ENCODE measurements at places on chromosomes 7 and 10.

- no peak for DNase-seq
Measured at GRCh38 chr10:109913306-109913892, 9.9 kb downstream of the XPNPEP1 start.

DNA sequence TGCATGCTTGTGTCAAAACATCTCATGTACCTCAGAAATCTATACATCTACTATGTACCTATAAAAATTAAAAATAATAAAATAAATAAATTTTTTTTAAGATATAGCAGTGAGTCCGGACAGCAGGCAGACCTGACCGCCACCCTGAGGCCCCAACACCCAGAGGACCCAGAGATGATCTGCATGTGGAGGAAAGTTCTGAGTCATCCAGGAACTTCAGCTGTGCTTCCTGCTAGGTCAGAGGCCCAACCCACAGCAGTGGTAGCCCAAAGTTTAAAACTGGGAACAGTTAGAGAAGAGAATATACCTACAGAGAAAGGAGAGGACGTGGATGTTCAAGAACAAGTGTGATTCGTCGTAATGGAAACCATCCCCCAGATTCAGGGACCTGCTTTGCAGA lies 683.7 kb upstream of the NRP1 start:
- DNase-seq = no peak

GRCh38 chr7:139043823-139044812 lies 8.3 kb upstream of the ZC3HAV1L start:
- DNase-seq = peak; percentile 20

- DNase-seq = no peak
Measured at GRCh38 chr10:101071267-101071884, 9.6 kb downstream of the KAZALD1 start.

DNA sequence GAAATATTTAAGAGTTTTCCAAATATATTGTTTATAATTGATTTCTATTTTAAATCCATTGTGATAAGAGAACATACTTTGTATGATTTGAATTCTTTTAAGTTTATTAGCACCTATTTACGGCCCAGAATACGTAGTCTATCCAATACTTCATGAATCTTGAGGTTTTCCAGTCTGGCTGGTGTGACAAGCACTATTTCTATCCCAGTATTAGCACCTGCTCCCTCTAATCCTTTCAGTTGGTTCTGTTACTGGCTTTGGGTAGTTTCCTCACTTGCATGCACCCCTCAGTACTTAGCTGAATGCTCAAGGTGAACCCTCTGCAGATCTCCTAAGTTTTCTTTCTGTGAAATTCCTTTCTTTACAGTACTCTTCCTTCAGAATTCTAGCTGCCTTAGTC lies 166.8 kb downstream of the C1GALT1 start:
- no peak for DNase-seq

DNA sequence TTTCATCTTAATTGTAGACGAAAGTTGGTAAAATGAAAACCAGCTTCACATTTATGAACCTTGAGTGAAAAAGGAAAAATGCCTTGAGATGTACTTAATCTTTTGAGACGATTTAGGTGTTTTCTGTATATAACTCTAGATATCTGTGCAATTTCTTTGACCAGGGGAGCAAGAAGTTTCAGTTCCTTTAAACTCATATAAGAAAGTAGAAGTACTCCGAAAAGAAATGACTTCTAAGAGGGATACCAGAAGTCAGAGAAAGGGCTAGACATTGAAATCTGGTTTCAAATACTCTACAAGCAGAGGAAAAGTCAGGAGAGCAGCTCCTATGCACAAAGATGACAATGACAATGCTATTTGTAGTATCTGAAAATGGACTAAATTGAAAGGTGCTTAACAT lies 303.7 kb downstream of the BAMBI start:
- DNase-seq = no peak

DNA sequence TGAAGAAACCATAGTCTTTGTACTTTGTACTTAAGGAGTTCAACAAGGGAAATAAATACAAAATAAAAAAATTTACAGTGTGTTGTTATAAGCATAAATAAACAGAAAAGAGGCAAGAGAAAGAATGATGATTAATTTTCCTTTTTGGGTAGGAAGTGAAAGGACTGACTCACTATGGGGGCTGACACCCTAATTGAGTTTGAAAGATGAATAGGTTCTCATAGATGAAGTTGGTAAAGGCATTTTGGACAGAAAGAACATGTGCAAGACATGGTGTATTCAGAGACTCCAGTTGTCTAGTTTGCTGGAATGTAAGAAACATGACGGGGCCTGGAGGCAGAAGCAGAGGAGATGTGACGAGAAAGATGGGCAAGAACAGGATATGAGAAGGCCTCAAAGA lies 83.7 kb downstream of the VPS50 start:
- no peak for DNase-seq

GRCh38 chr7:755413-755805 lies 28.3 kb upstream of the PRKAR1B start:
- no peak for DNase-seq

DNA sequence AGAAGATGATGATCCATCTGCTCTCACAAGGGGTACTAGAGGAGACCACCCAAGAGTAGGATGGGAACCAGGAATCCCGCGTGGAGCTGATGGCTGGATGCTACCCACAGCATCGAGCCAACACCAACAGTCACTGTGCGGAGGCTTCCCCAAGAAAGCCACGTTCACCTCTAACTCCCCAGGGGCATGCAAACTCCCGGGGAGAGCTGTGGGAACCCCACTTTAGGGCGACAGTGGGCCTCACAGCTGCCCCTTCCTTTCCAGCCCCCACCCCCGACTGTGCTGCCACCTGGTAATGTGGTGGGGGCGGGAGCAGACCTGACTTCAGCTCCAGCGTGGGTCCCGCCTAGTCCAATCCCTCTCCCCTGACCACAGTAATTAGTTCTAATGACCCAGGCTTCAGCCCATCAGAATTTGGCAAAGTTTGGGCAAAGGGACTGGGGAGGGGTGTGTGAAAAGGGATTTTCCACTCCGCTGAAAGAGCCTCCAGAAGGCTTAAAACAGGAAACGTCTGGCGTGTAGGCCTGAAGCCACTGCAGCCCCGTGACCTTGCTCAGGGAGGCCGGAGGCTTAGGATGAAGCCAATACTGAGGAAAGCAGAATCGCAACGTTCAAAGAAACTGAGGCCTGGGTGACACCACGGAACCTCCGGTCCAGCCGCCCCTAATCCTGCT lies 20.3 kb downstream of the ASB13 start:
- DNase-seq = no peak

DNA sequence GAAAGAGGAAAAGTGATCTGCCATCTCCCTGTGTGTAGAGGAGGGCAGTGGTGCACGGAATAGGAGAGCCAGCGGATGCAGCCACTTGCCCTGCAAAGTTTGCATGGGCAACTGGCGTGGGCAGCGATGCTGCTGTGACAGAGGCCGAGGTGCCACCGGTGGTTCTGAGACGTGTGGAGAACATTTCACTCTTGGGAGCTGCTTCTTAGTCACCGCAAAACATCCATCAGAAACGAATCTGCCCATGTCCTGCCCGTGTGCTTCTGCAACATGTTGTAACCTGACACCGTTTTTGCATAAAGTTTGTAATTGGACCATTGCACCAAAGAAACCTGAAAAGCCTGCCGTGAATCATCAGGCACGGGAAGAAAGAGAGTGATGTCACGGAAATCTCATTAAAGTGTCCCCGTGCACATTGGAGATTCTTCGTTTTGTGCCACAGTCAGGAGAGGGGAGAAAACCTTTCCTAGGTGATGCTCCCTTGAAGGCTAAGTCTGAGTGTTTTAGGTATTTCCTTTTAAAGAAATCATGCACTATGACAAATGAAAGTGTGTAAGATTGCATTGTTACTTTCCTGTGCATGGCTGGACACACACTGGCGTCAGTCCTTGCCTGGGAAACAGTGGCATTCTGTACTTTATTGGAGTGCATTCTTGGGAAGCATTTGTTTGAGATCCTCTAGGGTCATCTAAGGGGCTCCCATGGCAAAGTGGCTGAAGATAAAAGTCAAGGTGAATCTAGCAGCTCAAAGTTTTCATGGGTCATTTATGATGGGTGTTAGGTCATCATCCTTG lies 302.6 kb downstream of the KLF6 start:
- DNase-seq = peak; percentile 99

DNA sequence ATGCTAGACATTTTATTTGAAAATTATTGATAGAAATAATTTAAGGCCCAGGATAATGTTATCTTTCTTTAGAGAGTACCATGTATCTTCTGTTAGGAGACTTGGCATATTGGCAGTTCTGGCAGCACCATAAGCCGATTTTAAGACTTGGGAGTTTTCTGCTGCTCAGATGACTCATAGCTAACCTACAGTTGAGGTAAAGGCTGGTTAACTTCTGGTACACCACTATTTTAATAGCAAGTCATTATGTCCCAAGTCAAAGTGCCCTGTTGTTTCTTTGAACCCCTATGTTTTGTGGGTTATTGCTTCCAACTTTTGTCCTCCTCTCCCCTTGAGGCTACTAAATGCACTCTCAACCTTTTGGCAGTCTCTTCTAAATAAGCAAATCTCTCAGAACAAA lies 25.2 kb downstream of the ATRNL1 start:
- peak; percentile 40 for DNase-seq

GRCh38 chr7:65254061-65254460 lies 119.6 kb upstream of the ZNF92 start:
- no peak for DNase-seq

DNA sequence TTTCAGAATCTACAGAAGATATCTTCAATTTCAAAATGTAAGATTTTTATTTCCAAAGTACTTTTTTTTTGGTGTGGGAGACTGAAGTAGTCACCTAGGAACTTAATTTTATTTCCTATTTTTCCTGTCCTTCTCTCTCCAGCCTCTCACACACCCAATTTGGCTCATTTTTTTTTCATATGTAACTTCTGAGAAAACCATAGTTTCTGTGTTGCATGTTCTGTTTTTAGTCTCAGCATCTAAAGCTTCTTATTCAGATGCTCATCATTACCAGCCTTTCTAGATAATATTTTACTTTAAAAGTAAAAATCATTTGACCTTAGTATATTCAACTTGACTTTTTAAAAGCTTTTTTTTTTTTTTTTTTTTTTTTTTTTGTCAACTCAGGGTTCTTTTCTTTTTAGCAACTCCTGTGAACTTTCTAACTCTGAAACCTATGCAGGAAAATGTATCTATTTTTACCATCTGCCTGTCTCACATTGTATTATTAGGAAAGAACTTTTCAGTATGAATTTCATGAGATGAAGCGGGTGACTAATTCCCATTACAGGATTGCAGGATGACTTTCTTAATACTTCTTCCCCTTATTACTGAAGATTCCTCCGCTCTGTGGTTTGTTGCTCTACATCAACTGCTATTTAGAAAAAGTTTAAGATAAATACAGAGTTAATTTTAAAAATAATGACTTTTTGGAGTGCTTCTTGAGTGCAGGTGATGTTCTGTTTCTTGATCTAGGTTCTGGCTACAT lies 73.6 kb upstream of the LSM8 start:
- no peak for DNase-seq

DNA sequence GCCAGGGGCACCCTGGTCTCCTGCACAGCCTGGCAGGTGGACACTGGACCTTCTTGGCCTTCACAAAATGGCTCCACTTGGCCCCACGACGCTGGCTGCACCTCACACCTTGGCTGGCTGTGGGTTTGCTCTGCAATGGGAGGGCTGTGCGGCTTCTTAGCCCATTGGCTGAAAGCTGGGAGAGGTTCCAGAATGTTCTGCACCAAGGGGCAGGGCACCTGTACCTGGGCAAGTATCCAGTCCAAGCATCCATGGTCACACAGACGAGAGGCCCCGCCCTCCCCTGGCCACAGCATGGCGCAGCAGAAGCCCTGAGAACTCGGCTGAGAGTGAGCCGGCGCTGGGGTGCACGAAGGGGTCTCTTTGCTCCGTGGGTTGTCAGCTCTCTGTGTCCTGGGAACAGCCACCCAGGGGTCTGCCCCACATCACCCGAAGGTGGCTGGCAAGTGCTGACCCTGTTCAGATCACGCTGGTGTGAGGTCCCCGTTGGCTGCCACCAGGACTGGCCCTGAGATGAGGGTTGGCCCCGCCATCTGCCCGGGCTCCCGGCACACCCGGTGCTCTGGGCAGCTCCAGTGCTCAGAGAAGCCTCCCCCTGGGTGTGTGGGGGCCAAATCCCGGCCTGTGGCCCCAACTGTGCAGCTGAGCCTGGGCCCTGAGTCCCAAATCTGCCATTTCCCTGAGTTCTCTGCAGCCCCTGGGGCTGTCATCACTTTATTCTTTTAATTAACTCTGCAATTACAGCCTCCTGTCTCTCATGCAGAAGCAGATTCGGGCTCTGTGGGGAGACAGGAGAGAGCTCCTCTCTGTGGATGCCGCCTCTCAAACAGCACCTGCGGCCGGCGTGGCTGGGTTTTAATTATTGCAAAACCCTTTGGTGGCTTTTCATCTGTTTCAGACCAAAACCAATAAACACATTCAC lies 19.4 kb upstream of the ADGRA1 start:
- DNase-seq = no peak

DNA sequence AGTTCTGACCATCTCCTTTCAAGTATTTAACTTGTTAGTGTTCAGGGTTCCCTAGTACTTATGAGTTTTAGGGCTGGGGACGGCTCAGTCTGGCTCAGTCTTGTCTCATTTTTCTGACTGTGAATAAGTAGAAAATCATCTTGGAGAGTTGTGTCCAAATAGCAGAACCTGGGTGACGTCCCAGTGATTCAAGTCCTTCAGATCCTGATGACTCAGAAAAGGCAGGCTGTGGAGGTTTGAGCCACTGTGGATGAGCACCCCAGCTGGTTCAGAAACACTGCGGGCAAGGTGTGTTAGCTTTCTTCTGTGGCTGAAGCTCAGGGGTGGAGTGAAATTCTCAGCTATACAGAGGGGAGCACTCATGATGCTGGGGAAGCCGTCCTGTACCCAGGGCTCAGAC lies 154.4 kb upstream of the NPY start:
- DNase-seq = no peak

DNA sequence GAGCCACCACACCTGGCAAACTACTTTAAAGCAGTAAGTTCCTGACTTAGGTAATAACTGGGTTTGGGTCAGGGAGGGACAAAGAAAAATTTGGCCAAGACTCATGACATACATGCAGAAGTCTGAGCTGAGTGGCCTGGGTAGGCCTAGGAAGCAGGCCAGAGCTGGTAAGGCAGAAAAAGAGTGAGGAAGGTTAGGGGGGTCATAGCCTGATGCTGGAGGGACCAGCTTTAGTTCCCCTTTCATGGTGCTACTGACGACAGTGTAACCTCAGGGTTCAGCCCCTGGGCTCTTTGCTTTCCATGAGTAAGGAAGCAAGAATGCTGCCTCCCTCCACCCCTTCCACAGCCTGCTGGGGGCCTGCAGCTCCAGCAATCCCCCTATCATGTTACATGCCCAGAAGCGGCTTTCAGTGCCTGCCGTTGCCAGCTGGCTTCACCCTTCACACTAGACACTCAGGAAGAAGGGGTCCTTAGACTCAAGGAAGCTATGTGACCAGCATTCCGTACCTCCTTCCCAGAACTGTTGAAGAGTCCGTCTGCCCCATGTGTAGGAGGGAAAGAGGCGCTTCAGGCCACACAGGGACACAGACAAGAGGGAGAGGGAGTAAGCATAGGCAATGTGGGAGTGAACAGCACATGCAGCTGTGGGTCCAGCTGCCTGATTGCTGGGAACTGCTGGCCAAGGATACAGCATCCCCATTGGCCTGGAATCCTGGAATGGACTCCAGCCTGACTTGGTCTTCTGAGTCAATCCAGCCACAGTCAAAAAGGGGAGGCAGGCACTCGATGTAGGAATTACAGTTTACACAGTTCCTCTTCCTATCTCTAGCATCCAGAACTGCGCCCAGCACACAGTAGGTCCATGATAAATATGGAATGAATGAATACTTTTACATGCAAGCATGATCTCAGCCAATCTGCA lies 4.1 kb upstream of the PLAU start:
- peak; percentile 88 for DNase-seq

- DNase-seq = peak; percentile 49
Measured at GRCh38 chr10:120508393-120508792, 51.4 kb downstream of the PLPP4 start.

- DNase-seq = no peak
Measured at GRCh38 chr10:43404704-43405084, 4.3 kb downstream of the HNRNPF start.

- DNase-seq = peak; percentile 71
Measured at GRCh38 chr7:73703757-73704639, 15.5 kb downstream of the STX1A start.
